Pericardium fibroblast (primary cell): ENCODE measurements at places on chromosomes 13 and 19. TPM values are rescaled to one million over a fixed set of nuclear protein-coding genes. Genes with fewer than 3 reads are reported as not detected.

TUBA3C gene
- total RNA-seq, result not detected in 2 replicates

OR7C1 gene
- total RNA-seq, result not detected in 2 replicates

MBD3L2B gene
- not detected in 2 replicates for total RNA-seq

CABP5 gene
- not detected in 2 replicates for total RNA-seq

LMTK3 gene
- total RNA-seq, result not detected in 2 replicates

TUBB4A gene
- total RNA-seq, result not detected in 2 replicates

CYP4F12 gene
- 0.26 TPM in 1 of 2 replicates, not detected in the other for total RNA-seq

C13orf46 gene
- under 0.01 TPM in 1 of 2 replicates, not detected in the other for total RNA-seq

KLK4 gene
- total RNA-seq, result not detected in 2 replicates

CLDN10 gene
- total RNA-seq, result not detected in 2 replicates

PGLYRP1 gene
- total RNA-seq, result not detected in 2 replicates

PODNL1 gene
- 6.5 and 8.2 TPM in 2 replicates for total RNA-seq

SELENOV gene
- not detected in 2 replicates for total RNA-seq

IGFL3 gene
- not detected in 2 replicates for total RNA-seq

FGF9 gene
- under 0.01 TPM in 1 of 2 replicates, not detected in the other for total RNA-seq

LRRC63 gene
- total RNA-seq, result not detected in 2 replicates

C19orf38 gene
- total RNA-seq, result 1.4 and 8.3 TPM in 2 replicates

TTC9B gene
- total RNA-seq, result not detected in 2 replicates

LONP1 gene
- 85.5 and 107 TPM in 2 replicates for total RNA-seq

TEX101 gene
- not detected in 2 replicates for total RNA-seq

CRYL1 gene
- total RNA-seq, result 14.6 and 25.1 TPM in 2 replicates

ZNF610 gene
- 1.8 and 2.9 TPM in 2 replicates for total RNA-seq

SPACA4 gene
- not detected in 2 replicates for total RNA-seq

CLEC11A gene
- 172 and 192 TPM in 2 replicates for total RNA-seq

PPP1R15A gene
- total RNA-seq, result 46.6 and 66.4 TPM in 2 replicates

C19orf73 gene
- 3.2 and 12.3 TPM in 2 replicates for total RNA-seq

SLC25A23 gene
- total RNA-seq, result 57.4 and 58.3 TPM in 2 replicates

ZNF528 gene
- 4.9 and 6.6 TPM in 2 replicates for total RNA-seq

FUT2 gene
- total RNA-seq, result not detected in 2 replicates

LILRB3 gene
- total RNA-seq, result not detected in 2 replicates

N4BP2L2 gene
- total RNA-seq, result 30.4 and 43.5 TPM in 2 replicates

FCHO1 gene
- total RNA-seq, result 0.09 and 1.9 TPM in 2 replicates

ZNF568 gene
- 5.6 and 10.0 TPM in 2 replicates for total RNA-seq

CAPN12 gene
- 0.12 TPM in 1 of 2 replicates, not detected in the other for total RNA-seq

PABPC3 gene
- total RNA-seq, result under 0.01 and 0.17 TPM in 2 replicates

SOX1 gene
- not detected in 2 replicates for total RNA-seq

LILRA6 gene
- not detected in 2 replicates for total RNA-seq

SIGLECL1 gene
- total RNA-seq, result not detected in 2 replicates

C3 gene
- 318 and 544 TPM in 2 replicates for total RNA-seq

NOTCH3 gene
- total RNA-seq, result 46.6 and 49.8 TPM in 2 replicates

ZNF225 gene
- 2.4 and 2.8 TPM in 2 replicates for total RNA-seq

IGFL1 gene
- not detected in 2 replicates for total RNA-seq

PGLYRP2 gene
- total RNA-seq, result not detected in 2 replicates

PCP2 gene
- total RNA-seq, result 0.82 TPM in 1 of 2 replicates, not detected in the other

CGB3 gene
- total RNA-seq, result not detected in 2 replicates

GRIN3B gene
- total RNA-seq, result 0.70 and 1.4 TPM in 2 replicates

GPR42 gene
- not detected in 2 replicates for total RNA-seq

RFPL4A gene
- not detected in 2 replicates for total RNA-seq

MRPS31 gene
- 10.6 and 18.6 TPM in 2 replicates for total RNA-seq
